Stimulated activated CD8-positive, alpha-beta memory T cell treated with anti-CD3 and anti-CD28 coated beads, Interleukin-15, amount 100 ng/mL, for 1 hour (primary cell): ENCODE measurements at places on chromosomes 2 and 18.

DNA sequence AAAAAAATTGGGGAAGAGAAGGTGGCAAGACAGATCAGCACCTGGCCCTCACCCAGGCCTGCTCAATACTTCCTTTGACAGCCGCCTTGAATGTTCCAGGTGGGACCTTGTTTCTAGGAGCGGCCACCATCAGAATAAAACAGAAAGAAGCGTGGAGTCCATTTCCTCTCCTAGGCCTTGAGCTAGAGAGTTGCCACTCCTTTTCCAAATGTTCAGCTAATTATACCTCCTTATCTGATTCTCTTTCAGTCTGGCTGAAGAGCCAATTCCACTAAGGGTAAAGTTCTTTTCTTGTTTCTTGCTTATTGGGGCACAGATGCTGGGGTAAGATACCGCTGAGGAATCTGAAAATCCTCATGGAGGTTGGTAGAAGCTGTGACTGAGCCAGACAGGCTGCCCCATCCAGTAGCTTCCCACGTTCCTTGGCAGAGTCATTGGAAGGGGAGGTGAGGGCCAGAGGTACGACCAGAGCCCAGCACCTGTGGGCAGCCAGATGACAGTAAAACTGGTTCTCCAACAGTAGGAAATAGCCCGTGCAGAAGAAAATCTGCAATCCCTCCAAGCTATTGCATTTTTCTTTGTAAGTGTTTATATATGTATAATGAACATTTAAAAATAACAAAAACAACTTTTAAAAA lies 51.5 kb downstream of the PLB1 start:
- no peak for DNase-seq

- DNase-seq, result no peak
Measured at GRCh38 chr2:230661072-230661957, 51.3 kb upstream of the CAB39 start.

- DNase-seq, result no peak
Measured at GRCh38 chr2:82650038-82650437, 1809.0 kb downstream of the SUCLG1 start.

DNA sequence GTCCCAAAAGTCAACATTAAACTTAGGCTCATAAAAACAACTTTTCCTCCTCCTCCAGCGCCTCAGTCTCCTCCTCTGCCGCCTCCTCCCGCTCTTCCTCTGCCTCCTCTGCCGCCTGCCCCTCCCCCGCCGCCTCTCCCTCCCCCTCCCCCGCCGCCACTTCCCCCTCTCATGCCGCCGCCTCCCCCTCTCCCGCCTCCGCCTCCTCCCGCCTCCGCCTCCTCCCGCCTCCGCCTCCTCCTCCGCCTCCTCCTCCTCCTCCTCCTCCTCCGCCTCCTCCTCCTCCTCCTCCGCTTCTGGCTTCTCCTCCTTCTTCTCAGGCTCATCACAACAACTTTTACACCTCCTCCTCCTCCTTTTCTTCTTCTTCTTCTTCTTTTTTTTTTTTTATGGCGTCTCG lies 599.9 kb downstream of the TMEM182 start:
- DNase-seq, result no peak

DNA sequence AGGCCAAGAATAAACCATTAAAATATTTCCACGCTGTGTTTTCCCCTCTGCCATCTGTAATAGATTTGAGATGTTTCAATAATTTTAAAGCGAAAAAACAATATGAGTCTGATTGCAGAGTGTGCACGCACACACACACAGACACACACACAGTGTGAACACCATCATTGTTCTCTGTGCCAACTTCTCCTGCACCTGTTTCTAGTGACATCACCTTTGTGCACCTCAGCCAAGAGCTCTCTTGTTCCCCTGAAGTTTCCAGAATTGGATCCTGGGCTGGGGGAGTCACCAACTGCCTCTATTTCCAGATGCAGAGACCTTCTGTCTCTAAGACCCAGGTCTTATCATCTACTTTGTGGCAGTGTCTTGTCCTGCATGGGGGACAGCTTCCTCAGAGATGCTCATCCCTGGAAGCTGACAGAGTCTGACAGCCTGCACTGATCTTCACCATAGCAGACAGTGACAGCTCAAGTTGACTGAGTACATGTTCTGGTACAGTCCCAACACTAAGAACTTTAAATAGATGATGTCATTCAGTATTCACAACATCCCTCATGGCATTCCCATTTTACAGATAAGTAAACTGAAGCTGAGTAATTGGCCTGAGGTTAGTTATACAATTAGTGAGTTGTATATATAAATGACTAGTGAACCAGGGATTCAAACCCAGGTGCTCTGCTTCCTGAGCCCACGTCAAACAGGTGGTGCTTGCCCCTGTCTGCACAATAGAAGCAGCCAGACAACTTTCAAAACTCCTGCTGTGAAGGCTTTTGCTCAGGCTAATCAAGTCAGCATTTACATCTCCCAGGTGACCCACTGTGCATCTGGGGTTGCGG lies 39.4 kb downstream of the ACOXL start:
- no peak for DNase-seq

- DNase-seq, result no peak
Measured at GRCh38 chr2:109736177-109736827, 57.8 kb upstream of the RGPD5 start.

DNA sequence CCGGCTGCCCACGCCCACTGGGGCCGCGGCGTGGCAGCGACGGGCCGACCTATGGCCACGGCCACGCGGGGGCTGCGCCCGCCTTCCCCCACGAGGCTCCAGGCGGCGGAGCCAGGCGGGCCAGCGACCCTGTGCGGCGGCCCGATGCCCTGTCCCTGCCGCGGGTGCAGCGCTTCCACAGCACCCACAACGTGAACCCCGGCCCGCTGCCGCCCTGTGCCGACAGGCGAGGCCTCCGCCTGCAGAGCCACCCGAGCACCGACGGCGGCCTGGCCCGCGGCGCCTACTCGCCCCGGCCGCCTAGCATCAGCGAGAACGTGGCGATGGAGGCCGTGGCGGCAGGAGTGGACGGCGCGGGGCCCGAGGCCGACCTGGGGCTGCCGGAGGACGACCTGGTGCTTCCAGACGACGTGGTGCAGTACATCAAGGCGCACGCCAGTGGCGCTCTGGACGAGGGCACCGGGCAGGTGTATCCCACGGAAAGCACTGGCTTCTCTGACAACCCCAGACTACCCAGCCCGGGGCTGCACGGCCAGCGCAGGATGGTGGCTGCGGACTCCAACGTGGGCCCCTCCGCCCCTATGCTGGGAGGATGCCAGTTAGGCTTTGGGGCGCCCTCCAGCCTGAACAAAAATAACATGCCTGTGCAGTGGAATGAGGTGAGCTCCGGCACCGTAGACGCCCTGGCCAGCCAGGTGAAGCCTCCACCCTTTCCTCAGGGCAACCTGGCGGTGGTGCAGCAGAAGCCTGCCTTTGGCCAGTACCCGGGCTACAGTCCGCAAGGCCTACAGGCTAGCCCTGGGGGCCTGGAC lies 253.2 kb downstream of the GLI2 start:
- DNase-seq, result no peak

- no peak for DNase-seq
Measured at GRCh38 chr2:237628247-237629187, 1.1 kb downstream of the LRRFIP1 start.

- DNase-seq, result no peak
Measured at GRCh38 chr2:229539628-229540027, 174.7 kb downstream of the DNER start.

DNA sequence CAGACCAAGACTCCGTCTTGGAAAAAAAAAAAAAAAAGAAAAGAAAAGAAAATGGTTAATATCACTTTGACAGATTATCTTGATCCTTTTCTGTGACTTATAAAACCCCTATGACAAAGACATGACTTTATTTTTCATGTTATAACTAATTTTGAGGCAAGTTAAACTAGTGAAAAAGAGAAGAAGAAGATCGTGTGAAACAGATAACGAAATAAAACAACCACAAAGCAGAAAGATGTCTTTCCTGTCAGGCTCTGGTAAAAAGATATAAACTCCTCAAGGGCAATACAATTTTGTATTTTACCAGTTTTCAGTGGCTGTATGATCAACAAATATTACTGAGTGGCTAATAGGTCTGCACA lies 13.4 kb upstream of the RBMS1 start:
- DNase-seq, result no peak

GRCh38 chr2:22903616-22904015 lies 481.4 kb upstream of the KLHL29 start:
- DNase-seq, result no peak

GRCh38 chr2:118848381-118849225 lies 1.2 kb upstream of the EN1 start:
- no peak for DNase-seq

- DNase-seq, result no peak
Measured at GRCh38 chr2:29963972-29964570, 42.7 kb upstream of the ALK start.
